ENCODE measurements at places on chromosomes 11 and 22.
A peak's percentile ranks its signal among the peaks of the same experiment; 100 is the strongest.

DNA sequence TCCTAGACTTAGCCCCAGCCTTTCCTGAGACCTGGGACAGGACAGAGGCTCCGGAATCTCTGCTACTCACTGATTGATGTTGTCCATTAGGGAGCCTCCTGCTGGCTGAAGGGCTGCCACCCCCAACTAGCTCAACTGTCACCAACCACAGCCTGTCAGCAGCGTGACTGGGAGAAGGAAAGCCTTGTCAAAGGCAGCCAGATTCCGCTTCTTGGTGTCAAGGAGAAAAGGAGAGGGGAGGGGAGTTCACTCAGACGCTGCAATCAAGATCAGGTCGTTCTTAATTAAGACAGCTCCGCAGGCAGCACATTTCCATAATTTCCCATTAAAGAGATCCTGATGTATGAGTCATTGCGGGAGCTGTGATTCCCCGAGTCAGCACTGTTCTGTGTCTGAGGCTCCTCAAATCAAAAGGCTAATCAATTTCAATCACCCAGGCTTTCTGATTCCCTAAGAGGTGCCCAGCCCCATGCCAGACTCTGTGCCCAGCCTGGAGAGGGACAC, 152.8 kb upstream of the ZBED5 start:
- DNase-seq, result peak; percentile 68

DNA sequence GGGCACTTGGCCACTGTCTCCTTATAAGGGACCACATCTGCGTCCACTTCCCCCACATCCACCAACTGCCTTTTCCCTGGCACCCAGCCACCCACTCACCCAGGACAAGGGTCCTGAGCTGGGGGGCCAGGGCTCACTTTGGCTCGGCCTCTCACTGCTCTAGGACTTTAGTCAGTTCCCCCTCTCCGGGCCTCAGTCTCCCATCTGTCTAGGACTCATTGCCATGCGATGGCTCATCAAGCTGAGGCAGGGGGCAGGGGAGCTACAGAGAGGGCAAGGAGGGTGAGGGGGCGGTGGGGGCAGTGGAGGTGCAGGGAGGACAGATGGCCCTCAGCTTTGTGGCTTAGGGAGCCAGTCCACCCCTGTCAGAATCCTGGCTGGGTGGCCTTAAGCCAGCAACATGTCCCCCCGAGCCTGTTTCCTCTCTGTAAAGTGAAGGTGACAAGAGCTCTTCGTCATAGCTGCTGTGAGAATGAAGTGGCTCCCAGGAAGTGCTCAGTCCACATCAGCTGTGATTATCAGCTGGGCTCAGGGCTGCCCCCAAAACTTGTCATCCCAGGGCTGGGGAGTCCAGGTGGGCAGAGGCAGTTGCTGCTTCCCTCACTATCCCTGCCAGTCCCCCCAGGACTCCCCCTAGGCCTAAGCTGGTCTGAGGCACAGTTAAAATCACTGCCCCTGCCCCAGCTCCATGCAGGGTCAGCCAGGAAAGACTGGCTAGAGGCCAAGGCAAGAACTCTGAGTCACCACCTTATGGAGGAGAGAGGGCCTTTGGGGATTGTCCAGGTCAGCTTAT, 14.9 kb downstream of the RAC2 start:
- DNase-seq, result no peak

- no peak for DNase-seq
Observed at GRCh38 chr11:18312012-18312411, 9.9 kb downstream of the HPS5 start.

GRCh38 chr11:33177676-33178336, 16.5 kb upstream of the CSTF3 start:
- DNase-seq, result no peak

- no peak for DNase-seq
Observed at GRCh38 chr11:76196849-76197248, 9.5 kb downstream of the WNT11 start.

- DNase-seq, result no peak
Observed at GRCh38 chr11:17511571-17511970, 32.6 kb downstream of the USH1C start.

- no peak for DNase-seq
Observed at GRCh38 chr11:27507557-27508322, 1.2 kb upstream of the LIN7C start.

DNA sequence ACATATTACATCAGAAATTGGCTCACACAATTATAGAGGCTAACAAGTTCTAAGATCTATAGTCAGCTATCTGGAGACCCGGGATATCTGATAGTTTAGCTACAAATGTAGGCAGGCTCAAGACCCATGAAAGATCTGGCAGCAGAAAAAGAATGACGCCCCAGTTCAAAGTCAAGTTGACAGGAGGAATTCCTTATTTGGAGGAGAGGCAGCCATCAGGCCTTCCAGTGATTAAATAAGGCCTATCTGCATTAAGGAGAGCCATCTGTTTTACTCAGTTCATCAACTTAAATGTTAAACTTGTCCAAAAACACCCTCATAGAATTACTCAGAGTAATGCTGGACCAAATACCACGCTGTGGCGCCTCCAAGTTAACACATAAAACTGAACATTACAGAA, 1402.6 kb downstream of the FAM181B start:
- DNase-seq, result no peak

DNA sequence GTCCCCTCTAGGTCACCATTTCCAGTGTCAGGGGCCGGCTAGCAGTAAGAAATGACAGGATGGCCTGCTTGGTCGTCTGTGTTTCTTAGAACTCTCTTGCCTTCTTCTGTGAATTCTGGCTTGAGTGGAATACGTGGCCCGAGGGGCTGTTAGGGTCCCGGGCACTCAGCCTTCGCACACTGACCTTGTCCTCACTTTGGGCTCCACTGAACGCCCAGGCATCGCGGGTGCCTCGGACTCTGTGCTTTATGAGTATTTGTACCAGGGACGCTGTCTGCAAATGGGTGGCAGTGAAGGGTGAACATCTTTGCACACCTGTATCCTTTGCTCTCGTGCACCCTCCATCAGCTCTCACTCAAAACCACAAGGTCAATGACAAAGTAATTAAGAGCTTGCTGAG, 123.4 kb upstream of the ANO1 start:
- DNase-seq, result no peak

- no peak for DNase-seq
Observed at GRCh38 chr11:45921561-45922424, 663 bp upstream of the LARGE2 start.

Measured in common myeloid progenitor, CD34-positive (primary cell).